ENCODE measurements at places on chromosomes 1 and 21.

- no peak for DNase-seq
Observed at GRCh38 chr1:240941701-240942370, 329.9 kb upstream of the GREM2 start.

- peak; percentile 1 for DNase-seq
Observed at GRCh38 chr1:169484683-169485430, 887 bp downstream of the SLC19A2 start.

DNA sequence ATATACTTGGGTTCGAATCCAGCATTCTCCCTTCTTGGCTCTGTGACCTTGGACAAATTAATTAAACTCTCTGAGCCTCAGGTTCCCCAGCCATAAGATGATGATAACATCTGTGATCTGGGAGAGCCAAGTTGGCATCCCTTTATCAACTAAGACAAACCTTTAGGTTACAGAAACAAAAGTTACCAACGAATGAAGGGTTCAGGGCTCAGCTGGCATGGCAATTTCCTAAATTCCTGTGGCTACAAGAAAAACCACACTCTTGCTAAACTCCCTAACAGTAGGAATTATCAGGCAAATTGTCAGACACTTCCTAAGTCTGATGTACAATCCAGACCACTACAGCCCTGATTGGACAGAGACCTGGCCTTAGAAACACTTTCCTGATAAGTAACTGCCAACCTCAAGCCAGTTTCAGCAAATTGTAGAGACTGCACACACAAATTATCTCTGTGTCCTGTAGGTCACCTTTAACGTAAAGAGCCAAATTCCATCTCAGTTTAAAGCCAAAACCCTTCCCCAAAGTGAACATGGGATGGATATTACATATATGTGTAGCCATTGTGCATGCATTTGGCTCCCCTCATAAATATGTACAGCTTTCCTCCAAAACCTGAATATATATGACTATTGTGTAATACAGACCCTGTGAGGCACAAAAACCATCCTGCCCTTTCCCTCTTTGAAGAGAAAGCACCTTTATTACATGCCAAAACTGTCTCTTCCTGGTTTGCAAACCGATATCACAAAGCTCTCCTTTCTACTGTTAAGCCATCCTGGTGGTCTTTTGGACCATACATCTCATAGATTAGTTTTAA, 39.5 kb upstream of the EDARADD start:
- no peak for DNase-seq

- DNase-seq = no peak
Observed at GRCh38 chr1:210653771-210654170, 325.1 kb downstream of the HHAT start.

DNA sequence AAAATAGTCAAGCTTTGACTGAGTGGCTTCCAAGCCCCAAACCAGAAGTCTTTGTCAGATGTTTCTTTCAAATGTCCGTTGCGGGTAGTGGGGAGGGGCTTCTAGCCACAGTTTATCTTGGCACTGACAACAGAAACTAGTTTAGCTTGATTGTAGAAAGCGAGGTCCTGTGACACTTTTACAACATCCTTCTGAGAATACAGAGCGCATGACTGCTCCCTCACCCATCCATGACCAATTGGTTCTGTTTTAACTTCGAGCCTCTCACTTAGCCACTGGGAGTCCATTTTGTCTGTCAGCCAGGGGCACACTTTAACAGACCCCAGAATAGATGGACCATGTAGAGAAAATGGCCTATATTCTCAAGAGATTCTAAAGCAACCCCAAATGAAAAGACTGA, 199.2 kb upstream of the ST6GALNAC5 start:
- no peak for DNase-seq

DNA sequence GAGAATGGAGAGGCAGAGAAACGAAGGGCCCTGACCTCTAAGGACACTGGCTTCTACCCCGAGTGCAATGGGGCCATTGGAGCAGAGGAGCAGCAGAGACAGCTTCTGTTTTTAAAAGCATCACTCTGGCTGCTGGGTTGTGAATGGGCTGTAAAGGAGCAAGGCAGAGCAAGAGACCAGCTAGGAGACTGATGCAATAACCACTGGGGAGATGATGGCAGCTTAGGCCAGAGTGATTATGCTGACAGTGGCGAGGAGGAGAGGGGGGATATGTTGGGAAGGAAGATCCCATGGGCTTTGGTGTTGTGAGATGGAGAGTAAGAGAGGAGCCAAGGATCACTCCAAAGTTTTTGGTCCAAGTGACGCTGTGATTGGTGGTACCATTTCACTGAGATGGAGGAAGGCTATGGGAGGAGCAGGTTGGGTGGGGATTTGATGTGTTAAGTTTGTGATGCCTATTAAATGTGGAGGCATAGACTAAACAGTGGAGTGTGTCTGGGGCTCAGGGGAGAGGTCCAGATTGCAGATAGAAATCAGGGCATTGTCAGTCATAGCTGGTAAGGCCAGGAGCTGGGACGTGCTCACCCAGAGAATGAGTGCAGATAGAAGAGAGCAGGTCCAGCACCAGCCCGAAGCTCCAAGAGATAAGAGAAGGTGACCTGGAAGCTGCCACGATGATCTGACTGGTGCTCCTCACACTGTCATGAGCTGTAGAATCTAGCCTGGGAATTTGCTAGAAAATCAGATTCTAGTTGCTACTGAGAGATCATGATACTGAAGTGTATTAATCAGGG, 11.0 kb downstream of the TRAF5 start:
- DNase-seq = no peak

Measured in activated naive CD4-positive, alpha-beta T cell (primary cell).